ENCODE measurements at places on chromosomes 1 and 21.
A peak's percentile ranks its signal among the peaks of the same experiment; 100 is the strongest.

- no peak for DNase-seq
These were observed 1.5 kb downstream of the B3GALT6 start for GRCh38 chr1:1233567-1233892.

- peak; percentile 41 for DNase-seq
These were observed 698 bp downstream of the MOV10 start for GRCh38 chr1:112674986-112675727.

GRCh38 chr1:8510041-8510823 is 192.3 kb downstream of the SLC45A1 start:
- DNase-seq, result peak; percentile 53

GRCh38 chr1:223228201-223228600 is 85.2 kb upstream of the TLR5 start:
- no peak for DNase-seq

GRCh38 chr1:3504822-3505153 is 50.3 kb downstream of the ARHGEF16 start:
- no peak for DNase-seq

DNA sequence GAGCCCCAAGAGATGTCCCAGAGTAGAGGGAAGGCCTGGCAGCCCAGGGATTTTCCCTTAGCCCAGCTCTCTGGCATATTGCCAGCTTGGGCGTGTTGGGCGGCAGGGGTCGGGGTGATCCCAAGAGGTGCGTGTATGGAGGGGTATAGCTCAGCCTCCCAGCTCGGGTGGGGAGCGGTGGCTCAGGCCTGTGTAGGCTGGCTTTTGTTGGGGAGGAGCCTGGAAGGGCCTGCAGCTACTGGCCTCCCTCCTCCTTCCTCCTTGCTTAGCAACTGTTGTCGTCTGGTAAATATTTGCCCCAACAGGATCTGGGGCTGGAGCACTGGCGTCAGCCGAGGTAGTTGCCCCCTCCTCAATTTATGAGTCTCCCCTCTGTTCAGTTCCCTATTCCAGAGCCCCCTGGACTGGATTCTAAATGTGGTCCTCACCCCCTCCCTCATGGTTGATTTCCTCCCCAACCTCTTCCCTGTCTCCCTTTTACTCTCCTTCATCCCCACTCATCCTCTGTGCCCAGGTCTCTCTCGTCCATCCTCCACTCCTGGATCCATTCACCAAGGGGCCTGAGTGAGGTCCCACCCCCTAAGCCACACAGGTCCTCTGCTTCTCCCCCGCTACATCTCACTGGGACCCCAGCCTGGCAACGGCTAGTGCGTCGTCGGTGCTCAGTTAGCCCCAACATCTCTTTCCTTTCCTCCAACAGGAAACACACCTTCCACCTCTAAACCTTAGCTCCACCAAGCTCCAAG is 10.3 kb upstream of the LMNA start:
- DNase-seq, result peak; percentile 39

- DNase-seq, result no peak
These were observed 166.3 kb downstream of the DUSP10 start for GRCh38 chr1:221575605-221576004.

DNA sequence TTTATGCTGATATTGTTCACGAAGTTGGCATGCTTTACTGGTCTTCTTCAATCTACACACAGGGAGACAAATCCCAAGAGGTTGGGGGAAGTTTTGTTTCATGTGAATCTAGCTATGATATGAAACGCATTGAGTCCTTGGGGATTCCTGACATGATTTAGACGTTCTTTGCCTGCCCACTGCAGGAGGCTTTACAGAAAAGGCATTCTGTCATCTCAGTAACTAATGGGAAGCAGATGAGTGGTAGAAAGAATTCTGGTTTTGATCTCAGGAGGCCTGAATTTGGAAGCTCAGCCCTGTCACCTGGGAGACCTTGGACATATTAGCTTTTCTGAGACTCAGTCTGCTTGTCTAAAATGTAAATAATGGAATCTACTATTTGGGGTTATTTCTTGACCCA is 383.0 kb upstream of the NFIA start:
- no peak for DNase-seq

GRCh38 chr1:64248065-64248464 is 44.6 kb downstream of the UBE2U start:
- DNase-seq, result no peak

- no peak for DNase-seq
These were observed 24.5 kb downstream of the CNIH3 start for GRCh38 chr1:224640587-224640986.

DNA sequence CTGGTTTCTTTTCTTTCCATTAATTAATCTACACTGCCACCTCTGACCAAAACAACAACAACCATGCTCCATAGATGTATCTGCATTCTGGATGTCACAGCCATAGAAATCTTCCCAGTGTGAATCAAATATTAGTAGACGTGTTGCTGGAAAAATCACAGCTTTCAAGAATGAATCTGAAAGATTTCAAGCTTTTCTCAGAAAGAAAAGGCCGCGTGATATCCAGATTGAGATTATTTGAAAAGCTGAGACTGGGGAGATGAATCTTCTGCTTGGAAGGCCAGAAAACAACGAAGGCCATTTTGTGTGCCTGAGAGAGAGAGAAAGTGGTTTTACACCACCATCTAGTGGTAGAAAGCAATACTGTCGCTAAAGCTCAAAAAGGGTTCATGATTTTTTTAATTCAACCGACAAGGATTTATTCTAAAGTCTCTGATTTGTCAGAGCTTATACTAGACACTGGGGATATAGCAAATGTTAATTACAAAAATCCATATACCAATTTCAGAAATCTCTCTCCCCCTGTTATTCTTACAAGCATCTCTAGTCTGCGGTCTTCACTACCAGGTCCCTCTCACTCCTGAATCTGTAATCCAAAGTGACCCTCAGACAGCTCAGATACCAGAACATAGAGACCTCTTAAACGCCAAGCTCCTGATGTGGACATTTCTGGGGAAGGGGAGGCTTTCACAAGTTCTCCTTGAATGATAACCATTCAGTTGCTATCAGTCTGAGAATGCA is 87.5 kb upstream of the SGIP1 start:
- DNase-seq, result peak; percentile 28

DNA sequence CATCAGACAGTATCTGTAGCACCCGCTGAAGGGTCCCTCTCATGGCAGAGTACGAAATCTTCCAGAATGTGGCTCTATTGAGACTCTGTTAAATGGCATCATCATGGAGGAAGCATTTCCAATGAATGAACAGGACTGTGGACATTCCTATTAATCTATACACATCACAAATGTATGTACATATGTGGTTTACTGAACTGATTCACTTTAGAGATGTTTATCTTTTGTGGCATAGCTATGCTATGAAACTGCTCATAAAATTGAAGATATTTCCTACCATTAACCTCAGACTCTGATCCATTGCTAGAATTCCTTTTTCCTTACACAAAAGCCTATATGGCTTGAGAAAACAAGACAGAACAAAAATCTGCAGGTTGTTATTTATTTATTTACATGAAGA is 259.6 kb upstream of the RRP15 start:
- no peak for DNase-seq

GRCh38 chr1:2805801-2806430 is 4.4 kb upstream of the TTC34 start:
- DNase-seq, result no peak

DNA sequence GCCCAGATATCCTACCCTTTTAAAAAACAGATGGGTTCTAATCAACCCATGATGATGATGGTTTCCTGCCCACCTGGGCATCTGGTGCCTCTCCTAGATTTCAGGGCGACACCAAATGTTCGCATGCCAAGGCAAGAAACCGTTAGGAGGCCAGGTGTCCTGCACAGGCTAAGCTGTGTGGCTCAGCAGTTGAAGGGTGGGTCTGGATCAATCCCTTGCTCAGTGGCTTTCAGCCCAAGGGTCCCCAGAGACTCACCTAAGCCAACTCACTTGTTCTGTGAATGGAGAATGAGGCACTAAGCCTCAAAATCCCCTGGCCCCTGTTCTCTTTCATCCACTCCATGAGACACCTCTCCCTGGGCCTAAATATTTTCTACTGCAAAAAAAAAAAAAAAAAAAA is 169.1 kb upstream of the EDN2 start:
- DNase-seq, result no peak

GRCh38 chr1:244614879-244615278 is 38.0 kb upstream of the DESI2 start:
- no peak for DNase-seq

GRCh38 chr1:114716304-114717170 is at the start of gene NRAS:
NRAS (minus strand) TSS chr1:114716771; CDS start chr1:114716160, 611 bp downstream.
- peak; percentile 96 for DNase-seq

GRCh38 chr1:227357171-227357926 is 39.1 kb upstream of the CDC42BPA start:
- no peak for DNase-seq

- DNase-seq, result no peak
These were observed 251.7 kb upstream of the BEND5 start for GRCh38 chr1:49028396-49028795.

DNA sequence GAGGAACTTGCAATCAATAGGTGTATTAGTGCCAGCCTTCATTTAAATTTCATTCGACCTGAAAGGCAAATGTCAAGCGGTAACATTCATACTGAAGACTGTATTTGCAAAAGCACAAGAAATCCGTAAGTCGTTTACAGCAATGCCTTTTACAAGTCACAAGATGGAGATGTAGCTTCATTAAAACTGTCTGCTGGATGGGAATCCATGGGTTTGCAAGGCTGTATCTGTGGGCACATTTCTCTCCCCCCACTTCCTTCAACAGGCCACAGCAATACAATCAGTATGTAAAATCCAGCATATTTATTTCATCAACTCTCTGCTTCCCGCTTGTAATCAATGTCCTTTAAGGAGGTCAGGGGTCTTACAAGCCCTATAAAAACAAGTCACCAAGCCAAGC is 147.1 kb downstream of the SLC45A1 start:
- no peak for DNase-seq

- DNase-seq, result no peak
These were observed 139.8 kb downstream of the AK5 start for GRCh38 chr1:77421504-77422233.

DNA sequence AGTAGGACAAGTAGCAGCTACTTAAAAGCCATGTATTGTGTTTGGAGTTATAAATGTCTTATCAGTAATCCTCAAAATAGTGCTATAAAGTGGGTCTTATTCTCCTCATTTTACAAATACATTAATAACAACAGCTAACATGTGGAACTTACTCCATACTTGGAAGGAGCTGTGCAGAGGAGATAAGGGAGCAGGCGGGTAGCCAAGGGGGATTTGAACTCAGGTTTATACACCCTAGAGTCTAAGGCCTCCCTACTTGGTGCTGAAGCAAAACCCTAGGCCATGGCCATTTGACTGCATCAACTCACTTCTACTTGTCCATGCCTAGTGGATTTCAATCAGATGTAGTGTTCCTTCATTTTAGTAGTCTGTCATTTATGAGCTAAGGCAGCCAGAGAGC is 72.1 kb downstream of the LMO4 start:
- no peak for DNase-seq

- no peak for DNase-seq
These were observed 17.7 kb downstream of the METTL13 start for GRCh38 chr1:171799166-171799565.

- DNase-seq, result no peak
These were observed 58.3 kb downstream of the SIM2 start for GRCh38 chr21:36757196-36757595.

GRCh38 chr1:215082532-215083382 is at the start of gene KCNK2:
KCNK2 (plus strand) TSS chr1:215082737; CDS start chr1:215083386, 649 bp downstream.
- no peak for DNase-seq

DNA sequence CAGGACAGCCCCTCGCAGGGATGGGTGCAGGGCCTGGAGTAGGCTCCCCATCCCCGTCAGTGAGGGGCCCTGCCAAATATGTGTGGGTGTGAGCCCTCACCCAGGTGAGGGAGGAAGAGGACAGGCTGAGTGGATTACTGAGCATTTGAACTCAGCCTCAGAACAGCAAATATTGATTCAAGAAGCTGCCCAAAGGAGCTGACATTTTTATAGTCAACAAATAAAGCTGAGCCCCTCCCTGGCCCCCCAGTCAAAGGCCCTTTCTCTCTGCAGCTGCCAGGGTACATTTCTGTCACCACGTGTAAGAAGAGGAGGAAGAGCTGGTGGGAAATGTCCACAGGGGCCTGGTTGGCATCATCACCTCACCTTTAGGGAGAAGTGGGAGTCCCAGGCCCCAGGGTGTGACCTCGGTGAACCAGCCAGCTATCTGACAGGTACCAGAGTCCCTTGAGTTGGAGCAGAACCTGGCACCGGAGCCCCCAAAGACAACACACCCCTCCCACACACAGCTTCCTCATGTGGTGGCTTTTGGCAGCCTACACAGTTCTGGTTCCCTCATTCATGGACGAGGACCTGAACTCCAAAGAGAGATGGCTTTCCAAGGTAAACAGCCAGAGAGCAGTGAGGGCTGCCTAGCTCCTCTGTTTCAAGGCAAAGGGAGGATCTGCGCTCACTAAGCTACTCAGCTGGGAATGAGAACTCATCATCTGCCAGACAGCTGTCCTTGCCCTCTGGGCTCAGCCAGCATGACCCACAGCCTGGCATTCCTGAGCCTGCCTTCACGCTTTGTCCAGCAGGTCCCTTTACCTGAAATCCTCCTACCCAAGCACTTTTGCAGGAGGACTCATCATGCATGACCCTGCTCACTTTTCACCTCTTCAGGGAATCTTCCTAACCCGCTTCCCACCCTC is 43.0 kb upstream of the TENT5C start:
- no peak for DNase-seq

DNA sequence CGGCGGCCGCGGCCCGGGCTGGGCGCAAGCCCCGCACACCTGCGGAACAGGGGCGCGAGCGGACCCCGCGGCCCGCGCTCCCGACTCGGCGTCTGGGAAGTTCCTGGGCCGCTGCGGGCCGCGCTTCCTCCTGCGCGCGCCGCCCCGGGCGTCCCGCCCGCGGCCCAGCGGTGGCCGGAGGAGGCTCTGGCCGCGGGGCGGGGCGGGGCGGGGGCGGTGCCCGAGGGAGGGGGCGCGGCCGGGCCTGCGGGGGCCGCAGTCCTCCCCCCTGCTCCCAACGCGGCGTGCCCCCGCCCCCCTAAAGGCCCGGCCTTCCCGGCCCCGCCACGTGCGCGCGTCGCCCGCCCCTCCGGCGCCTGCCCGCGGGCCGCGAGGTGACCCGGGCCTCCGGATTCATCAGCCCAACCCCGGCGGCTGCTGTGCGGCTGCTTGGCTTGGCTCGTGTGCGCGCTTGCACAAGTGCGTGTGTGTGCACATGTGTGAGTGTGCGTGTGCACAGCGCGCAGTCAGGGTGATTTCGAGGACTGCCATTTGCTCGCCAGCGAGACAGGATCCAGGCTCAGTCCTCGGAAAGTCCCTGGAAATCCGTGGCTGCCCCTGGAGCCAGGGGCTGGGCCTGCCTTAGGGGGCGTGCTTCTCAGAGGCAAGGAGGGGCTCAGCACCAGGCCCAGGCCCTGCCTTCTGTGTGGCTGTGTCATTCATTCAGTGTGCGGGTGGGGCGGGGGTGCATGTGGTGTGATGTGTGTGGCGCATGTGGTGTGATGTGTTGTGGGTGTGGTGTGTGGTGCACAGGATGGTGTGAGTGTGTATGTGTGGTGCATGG is at the start of gene C2CD2:
Gene C2CD2 (minus strand): TSS at position 188 of the 823 bp plus-strand sequence. CDS start 370 bp downstream, outside the sequence.
- DNase-seq, result no peak

Data from activated CD4-positive, alpha-beta T cell treated with anti-CD3 and anti-CD28 coated beads for 4 hours (primary cell).